ENCODE measurements at places on chromosomes 16 and 17.
A peak's percentile ranks its signal among the peaks of the same experiment; 100 is the strongest.

GRCh38 chr16:64481497-64481896 is 640.4 kb downstream of the CDH11 start:
- DNase-seq = no peak

GRCh38 chr16:25366078-25366477 is 108.4 kb upstream of the ZKSCAN2 start:
- no peak for DNase-seq

- DNase-seq = no peak
Observed at GRCh38 chr16:7513429-7513828, 180.8 kb downstream of the RBFOX1 start.

DNA sequence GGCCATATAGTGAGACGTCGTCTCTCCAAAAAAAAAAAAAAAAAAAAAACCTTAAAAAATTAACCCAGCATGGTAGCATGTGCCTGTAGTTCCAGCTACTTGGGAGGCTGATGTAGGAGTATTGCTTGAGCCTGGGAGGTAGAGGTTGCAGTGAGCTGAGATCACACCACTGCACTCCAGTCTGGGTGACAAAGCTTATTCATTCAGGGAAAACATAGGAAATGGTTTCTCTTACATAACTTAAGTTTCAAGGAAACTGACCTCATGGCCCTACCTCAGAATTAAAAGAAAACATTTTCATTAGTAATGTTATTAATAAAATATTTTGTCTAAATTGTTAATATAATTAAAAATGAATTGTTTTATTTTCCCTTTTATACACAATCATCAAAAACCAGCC is 31.4 kb downstream of the COG1 start:
- DNase-seq = no peak

DNA sequence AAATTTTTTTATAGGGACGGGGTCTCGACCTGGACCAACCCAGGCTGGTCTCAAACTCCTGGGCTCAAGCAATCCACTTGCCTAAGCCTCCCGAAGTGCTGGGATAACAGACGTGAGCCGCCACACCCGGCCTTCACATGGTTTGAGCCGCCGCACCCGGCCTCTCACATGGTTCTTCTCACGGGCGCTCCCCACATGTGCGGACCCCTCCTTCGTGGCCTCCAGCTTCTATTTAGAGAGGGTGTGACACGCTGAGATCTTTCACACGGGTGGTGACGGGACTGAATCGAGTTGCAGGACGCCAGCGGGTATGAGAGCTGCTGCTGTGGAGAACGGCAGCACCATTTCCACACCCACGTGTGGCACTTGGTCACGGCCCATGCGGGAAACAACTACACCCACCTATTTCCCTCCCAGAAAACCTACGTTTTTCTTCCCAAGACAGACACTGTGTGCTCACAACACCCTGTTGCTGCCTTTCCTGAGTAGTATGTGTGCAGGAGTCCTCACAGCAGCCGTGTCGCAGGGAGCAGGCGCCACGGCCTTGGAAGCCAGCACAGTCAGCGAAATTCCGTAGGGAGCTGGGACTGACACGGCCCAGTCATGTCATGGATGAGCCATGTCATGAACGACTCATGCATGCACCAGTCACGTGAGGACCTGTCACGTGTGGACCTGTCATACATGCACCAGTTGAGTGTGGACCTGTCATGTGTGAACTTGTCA is 20.1 kb upstream of the ACSF3 start:
- DNase-seq = no peak

DNA sequence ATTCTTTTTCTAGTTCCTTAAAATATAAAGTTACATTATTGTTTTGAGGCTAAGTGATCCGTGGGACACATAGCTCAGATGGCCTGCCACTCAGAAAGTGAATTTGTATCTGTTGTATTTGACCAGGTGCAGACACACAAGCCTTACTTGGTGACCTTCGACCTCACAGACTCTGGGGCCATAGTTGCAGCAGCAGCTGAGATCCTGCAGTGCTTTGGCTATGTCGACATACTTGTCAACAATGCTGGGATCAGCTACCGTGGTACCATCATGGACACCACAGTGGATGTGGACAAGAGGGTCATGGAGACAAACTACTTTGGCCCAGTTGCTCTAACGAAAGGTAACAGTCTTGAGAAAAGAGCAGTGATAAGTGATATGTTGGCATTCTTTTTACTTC is 30.5 kb downstream of the TMEM11 start:
- no peak for DNase-seq

DNA sequence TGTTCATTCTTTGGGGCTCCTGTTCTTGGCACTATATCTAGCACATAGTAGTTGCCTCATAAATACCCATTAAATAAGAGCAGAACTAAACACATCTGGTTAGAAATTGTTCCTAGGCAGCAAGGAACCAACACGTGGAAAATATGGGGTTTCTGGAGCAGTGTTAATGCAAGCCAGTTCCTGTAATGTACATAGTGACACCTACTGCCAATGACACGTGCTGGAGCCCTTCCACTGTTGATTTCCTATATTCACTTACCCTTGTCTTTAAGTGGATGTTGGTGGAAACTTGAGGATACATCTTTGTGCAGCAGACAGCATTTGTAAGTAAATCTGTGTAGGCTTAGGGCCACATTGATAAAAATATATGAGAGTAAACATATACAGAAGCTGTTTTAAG is 1.6 kb upstream of the IRF8 start:
- DNase-seq = no peak

DNA sequence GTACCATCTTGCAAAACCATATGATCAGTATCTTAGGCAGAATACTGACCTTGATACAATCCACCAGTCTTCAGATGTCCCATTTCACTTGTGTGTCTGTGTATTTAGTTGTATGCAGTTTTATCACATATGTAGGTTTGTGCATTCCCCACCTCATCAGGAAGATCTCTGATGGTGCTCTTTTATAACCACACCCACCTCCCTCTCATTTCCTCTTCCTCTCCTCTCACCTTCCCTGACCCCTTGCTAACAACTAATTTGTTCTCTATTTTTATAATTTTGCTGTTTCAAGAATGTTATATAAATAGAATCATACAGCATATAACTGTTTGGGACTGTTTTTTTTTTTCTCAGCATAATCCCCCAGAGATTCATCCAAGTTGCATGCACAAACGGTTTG is 52.0 kb upstream of the ACSM2B start:
- DNase-seq = no peak

DNA sequence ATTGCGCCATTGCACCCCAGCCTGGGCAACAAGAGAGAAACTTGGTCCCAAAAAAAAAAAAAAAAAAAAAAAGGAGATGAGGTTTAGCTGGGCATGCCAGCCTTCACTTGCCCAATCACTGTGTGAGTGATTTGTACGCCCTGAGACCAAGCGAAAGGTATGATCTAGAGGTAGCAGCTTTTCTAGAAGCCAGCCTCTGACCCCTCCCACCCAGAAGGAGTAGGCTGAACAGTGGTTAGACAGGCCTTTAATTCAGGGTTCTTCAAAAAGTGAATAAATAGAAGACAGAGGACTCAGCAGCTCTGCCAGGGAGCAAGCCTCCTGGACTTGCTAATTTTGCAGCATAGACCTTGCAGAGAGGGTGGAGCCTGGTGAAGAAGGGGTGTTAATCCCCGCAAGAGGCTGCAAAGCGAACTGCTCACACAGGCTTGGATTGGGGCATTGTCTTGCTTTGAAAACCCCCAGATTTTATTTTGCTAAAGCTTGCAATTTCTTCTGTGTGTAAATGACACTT is 7.1 kb upstream of the CYTH1 start:
- DNase-seq = no peak

DNA sequence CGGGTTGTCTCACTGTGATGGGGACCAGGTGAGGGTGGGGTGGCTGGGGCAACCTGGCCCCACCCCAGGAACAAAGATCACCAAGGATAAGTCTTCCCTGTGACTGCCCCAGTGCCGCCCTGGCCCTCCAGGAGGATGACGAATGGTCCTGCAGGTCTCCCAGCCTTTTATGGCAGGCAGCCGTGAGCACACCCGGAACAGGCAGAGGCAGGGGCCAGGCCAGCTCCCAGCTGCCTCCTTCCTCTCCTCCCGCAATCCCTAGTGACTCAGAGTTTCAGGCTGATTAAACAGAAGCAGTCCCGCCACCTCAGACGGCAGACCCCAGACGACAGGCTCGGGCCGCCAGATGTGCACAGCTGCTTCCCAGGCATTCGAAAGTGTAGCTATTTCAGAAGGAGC is 13.3 kb downstream of the JUP start:
- no peak for DNase-seq

GRCh38 chr16:9378876-9379275 is 287.4 kb downstream of the HAPSTR1 start:
- DNase-seq = no peak

GRCh38 chr16:7644176-7644575 is 311.5 kb downstream of the RBFOX1 start:
- no peak for DNase-seq

DNA sequence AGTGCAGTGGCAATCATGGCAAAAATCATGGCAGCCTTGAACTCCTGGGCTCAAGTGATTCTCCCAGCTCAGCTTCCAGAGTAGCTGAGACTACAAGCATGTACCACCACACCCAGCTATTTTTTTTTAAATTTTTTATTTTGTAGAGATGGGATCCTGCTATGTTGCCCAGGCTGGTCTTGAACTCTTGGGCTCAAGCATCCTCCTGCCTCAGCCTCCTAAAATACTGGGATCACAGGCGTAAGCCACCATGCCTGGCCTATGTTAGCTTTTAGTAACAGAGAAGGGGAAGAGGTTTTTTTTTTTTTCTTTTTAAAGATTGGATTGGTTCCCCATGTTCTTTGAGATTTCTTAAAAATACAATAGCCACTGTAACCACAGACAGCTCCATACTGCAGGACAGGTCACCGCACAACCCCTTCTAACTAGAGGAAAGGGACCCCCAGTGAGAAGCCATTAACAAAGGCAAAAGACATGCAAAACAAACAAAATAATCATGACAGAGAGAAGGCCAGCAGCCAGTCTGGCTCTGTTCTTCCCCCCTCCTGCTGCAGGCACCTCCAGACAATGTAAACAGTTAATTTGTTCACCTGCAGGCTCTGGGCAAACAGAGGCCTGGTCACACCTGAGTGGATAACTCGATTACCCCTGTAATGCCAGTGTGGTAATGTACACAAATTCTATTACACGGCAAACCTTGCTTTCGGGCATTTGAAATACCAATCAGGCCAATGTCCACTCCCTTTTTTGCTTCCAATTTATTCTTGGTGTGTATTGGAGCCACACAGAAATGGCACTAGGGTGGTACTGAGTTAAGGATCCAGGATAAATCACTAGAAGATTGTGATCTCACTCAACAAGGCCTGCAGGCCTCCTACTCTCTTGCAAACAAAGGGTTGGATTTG is 52.9 kb downstream of the SNX11 start:
- no peak for DNase-seq

- DNase-seq = peak; percentile 53
Observed at GRCh38 chr17:76385892-76386786, 1.7 kb downstream of the SPHK1 start.

DNA sequence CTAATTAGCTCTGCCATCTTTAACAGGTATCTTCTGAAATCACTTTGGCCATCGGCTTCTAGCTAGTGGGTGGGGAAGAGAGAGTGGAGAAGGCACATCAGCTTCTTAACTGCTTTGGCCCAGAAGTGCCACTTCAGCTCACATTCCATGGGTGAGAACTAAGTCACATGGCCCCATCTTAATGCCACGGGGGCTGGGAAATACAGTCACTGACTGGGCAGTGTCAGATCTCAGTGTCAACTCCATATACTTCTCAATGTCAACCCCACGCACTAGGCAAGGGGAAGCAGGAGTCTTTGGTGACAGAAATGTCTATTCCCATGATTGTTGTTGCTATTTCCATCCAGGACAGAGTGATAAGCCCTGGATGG is 29.4 kb downstream of the CCR7 start:
- DNase-seq = no peak

DNA sequence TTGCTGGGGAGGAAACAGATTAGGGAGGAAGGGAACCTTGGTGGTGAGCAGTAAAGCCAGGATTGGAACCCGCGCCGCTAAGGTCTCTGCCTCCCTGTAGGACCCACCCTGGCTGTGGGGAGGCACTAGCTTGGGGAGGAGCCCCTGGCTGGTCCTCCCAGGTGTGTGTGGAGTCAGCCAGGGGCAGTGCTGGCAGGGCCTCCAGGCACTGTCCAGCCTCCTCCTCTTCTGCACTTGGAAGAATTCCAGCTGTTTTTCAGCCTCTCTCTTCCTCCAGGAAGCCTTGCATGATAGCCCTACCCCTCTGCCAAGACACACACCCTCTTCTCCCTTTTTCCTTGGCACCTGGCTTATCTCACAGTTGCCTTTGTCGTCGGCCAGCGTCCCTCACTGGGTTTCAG is 34.8 kb downstream of the TMEM235 start:
- DNase-seq = no peak

GRCh38 chr16:67326472-67327309 is at the start of the genes KCTD19 and LRRC36:
Gene KCTD19, minus strand, starts transcription at chr16:67326741. Its CDS starts 34 bp downstream, at chr16:67326707.
Gene LRRC36, plus strand, starts transcription at chr16:67326815. Its CDS starts 48 bp downstream, at chr16:67326863.
- no peak for DNase-seq

DNA sequence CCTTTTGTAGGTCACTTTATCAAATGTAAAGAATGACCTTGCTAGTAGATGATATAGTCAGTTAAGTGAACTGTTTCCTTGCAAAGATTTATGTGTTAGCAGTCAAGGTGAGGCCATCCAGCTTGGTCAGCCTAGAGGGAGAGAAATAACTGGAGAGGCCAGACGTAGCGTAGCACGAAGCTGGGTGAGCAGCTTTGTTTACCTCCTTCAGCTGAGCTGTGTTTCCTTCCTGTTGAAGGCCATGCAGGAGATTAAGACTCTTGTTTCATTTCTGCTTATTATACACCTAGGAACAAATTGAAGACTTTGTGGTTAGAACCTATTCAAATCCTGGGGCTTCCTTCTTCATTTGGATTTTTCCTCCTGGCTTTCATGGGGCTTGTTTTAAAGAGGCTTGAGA is 267.1 kb downstream of the PHKB start:
- DNase-seq = no peak

- no peak for DNase-seq
Observed at GRCh38 chr16:2686912-2687507, 4.7 kb downstream of the KCTD5 start.

- DNase-seq = no peak
Observed at GRCh38 chr17:588519-588918, 126.1 kb downstream of the VPS53 start.

DNA sequence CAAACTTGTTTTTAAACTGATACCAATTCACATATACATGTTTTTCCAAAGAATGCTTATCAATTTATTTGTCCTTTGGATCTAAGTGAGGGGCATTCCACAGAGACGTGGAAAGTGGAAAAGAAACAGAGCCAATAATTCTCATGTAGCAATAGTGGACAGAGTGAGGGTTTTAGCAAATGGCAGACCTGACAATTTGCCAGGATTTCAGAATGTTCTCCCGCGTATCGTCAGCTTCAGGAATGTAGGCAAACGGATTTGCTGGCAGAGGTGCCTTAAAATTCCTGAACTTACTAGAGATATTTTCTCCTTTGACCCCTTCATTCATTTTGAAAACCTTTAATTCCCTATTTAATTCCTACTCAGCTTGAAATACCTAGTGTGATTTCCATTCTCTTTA is 193.4 kb upstream of the CPHXL start:
- DNase-seq = no peak

DNA sequence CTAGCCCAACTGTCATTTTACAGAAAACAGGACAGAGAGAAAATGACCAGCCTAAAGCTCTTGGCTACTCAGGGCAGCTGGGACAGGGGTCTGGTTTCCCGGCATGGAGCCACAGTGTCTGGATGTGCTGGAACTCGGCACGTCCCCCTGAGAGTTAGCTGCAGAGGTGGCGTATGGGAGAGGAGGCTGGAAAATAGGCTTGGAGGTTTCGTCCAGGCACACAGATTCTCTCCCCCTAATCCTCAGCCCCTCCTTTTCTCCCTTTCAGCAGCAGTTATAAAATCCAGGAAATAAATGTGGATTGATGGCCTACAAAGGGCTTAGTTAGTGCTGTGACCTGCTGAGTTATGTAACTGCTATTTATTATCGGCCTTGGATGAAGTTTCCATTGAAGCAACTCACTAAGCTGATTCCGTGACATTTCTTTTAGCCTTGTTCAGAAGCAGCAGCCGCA is 89.5 kb upstream of the TOB1 start:
- DNase-seq = no peak
